ENCODE measurements at places on chromosomes 2 and 18.

GRCh38 chr18:74251297-74252038 lies 40.3 kb downstream of the CYB5A start:
- no peak for DNase-seq

GRCh38 chr2:73078457-73079411 lies 7.2 kb upstream of the SFXN5 start:
- DNase-seq, result no peak

- DNase-seq, result no peak
Measured at GRCh38 chr18:72543357-72544055, 636 bp downstream of the CBLN2 start.

DNA sequence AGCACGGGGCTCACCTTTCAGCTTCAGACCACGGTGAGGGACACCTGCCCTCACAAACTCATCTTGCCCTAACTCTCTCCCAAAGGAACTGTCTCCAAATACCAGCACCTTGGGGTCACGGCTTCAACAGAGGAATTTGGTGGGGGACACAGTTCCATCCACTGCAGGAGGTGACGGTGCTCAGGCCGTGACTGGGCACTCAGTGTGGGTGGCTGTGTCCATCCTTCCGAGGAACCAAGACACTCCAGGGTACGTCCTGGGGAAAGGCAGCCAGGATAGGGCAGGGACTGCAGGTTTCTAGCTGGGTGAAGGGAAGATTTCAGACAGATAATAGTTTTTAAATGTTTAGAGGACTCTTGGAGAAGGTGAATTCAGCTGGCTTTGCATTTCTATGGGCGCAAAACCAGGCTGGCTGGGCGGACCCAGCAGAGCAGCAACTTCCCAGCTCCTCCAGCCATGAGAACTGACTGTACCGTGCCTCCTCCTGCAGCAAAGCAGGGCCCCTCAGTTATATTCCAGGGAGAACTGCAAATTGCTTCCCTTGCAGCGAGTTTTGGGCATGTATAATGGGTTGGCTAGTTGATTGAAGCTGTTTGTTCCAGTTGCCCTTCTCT lies 23.9 kb upstream of the ALLC start:
- no peak for DNase-seq

DNA sequence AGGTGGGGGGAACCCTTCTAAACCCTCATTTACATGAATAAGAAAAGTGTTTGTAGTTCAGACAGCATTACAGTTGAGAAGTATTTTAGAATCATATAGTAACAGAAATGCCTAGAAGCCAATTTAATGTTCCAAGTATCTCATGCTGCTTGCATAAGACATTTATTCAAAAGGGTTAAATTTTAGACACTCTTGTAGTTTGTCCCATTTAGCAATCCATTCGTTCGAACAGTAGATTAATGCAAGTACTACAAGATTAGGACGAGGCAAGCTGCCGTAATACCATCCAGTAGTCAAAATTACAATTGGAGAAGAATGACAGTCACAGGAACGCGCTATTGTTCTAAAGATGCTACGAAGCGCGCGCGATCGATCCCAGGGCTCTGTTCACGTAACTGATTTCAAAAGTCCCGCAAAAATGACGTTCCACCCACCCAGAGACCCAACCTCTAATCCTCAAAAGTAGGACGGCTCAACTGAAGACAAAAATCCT lies 1.2 kb downstream of the TMEM237 start:
- peak; percentile 77 for DNase-seq

DNA sequence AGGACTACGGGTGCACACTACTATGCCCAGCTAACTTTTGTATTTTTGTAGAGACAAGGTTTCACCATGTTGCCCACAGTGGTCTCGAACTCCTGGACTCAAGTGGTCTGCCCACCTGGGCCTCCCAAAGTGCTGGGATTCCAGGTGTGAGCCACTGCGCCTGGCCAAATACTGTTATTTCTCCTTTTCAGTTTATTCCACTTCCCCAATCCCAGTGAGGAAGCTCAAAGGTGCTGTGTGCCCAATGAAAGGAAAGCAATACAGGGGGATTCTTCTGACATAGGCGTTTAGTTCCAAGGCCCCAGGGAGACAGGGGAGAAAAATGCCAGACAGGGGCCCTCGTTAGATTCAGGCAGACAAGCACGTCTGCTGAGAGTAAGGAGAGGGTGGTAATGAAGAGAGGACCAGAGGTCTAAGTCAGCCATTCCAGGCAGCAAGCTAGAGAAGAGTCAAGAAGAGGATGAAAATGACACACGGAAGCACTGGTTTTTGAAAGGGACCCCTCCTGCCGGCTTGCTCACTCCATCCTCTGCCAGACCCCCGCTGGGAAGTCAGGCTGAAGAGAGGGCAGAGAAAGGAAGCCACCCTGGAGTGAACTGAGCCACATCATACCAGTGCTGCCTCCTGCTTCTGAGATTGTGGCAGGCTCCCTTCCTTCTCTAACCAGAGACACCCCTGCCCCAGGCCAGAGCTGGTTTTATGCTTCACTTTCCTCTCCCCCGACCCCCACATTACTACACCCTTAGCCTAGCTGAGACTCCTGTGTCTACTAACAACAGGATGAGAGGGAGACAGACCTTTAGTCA lies 6.7 kb downstream of the INO80C start:
- no peak for DNase-seq

- no peak for DNase-seq
Measured at GRCh38 chr2:169980643-169981042, 153.4 kb downstream of the UBR3 start.

DNA sequence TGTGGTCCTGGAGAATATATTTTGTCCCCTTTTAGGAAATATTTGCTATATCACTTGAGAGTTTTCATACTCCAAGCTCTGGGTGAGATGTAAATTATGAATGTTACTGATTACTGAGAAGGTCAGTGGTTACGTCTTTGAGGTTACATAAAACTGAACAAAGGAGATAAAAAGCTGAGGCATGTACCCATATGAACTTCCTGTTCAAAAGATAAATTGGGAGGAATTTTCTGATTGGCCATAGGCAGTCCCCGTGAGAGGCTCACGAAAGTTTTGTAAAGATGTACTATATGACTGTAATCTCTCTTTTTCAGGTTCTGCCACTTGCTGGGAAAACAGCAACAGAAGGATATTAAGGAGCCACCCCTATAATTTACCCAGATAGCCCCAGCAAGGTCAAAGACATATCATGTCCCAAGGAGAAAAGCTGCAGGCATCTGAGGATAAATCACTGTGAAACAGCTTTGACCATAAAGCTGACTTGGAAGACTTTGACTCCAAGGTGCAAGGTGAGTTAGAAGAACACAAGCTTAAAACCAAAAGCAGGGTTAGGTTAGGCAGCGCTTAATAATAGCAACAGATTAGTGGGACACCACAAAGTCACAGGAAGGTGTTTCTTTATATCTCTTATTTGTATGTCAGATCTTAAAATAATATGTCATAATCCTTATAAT lies 90.4 kb downstream of the OSBPL6 start:
- no peak for DNase-seq

DNA sequence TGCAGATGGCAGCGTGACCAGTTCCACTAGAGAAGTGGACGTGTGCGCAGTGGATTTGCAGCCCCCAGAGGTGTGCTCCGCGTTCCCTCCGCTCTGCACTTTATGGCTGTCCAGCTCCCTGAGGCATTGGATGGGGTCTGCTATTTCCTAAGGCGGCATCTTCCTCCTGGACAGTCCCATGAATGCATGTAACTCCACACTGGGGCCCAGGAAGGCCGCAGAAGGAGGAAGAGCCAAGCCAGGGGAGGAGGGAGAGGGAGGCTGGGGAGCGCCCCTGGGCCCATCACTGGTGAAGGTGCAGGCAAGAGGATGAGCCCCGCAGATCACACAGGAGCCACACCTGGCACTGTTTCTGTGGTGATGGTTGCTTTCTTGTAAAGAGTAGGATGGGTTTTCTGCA lies 99.1 kb downstream of the PTGR3 start:
- no peak for DNase-seq

- DNase-seq, result no peak
Measured at GRCh38 chr18:79248495-79249060, 147.2 kb upstream of the NFATC1 start.

DNA sequence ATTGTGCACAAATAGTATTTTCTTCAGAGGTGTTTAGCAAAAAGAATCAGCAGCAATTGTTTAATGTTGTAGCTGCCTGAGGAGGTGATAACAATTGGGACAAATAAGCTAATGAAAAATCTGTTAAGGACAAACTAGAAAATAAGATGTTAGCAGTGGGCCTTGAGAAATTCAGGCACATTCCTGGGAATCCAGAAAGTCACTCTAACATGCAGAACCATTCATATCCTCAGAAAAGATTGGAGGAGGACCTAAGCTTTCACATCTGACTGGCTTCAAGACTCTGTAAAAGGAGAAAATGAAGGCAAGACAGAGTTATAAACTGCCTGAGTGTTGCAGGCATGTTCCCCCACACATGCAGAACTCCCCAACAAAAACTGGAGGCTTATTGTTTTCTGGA lies 353.5 kb upstream of the RGPD4 start:
- DNase-seq, result no peak

GRCh38 chr2:7730449-7730848 lies 813.2 kb downstream of the RNF144A start:
- no peak for DNase-seq
